ENCODE measurements at places on chromosomes 12 and 14.

DNA sequence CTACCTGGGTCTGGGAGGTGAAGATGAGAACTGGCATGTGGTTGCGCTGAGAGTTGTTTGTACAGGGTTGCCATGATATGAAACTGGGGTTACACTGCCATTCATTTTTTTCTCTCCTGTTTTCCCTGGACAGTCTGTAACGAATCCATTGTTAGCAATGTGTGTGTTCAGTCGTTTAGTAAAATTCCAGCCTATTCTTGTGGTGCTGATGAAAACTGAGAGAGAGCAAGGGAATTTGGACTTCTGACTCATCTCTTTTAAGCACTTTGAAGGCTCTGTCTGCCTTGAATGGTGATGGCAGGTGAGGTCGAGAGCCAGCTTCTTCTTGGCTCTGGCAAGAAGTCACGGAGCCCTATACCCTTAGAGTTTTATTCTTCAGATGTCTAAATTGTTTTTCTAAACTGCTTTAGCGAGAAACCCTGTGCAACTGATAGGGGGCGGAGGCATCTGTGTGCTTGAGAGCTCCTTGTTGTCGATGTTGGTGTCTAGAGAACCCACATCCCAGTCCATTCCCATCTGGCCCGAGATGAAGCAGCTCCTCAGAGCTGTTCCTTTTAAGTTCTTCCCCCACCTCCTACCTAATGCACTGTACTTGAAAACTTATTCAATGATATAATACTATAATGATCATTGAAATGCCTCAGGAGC, 204.4 kb downstream of the TMX1 start:
- DNase-seq: no peak

DNA sequence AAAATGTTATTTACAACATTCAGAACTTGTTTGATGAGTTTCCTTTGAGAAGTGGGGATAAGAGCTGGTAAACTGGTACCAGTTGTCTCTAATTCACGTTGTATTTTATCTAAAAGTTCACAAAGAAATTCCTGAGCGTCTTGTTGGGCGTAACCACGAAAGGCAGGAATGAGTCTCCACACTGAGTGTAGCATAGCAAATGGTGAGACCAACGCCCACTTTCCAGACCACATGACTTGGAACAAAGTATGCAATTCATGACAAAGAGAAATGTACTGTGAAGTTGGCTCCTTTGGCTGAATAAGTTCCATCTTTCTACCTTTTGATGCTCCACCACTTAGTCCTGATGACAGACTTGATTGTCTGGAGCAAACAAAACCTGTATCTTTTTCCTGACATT, 18.4 kb downstream of the USP44 start:
- DNase-seq: no peak

GRCh38 chr14:94770815-94771157, 873 bp upstream of the GSC start:
- DNase-seq: no peak

DNA sequence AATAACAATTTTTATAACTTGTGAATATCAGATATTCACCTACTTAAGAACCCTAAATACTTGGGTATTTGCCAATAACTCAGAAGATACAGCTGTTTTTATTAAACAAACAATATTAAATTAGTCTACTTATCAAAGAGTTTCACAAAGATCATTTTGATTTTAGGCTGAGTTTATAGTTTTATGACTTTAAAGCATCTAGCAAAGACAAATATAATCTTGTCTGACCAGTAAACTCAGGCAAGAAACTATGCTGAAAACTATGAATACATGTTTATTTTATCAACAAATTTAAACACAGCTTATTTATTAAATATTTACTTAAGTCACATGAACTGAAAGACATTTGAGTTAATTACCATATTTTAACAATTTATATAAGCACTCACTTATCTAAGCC, 18.5 kb upstream of the SERPINA1 start:
- DNase-seq: no peak

DNA sequence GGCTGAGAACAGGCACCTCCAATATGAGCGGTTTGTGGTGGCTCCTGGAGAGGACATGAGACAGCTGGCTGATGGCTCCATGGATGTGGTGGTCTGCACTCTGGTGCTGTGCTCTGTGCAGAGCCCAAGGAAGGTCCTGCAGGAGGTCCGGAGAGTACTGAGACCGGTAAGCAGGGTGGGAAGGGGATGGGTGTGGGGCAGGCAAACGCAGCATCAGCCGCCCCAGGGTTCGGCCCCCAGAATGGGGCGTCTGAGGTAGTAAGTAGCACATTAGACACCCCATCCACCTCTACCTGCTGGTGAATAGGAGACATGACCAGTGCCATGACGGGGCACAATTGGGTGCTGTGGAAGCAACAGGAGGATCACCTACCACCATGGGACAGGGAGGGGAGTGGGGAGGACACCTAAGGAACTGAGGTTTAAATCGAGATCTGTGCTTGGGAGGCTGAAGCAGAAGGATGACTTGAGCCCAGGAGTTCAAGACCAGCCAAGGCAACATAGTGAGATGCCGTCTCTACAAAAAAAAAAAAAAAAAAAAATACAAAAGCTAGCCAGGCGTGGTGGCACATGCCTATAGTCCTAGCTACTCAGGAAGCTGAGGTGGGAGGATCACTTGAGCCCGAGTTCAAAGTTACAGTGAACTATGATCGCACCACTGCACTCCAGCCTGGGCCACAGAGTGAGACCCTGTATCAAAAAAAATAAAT, 25.5 kb downstream of the ITGA7 start:
- no peak for DNase-seq

Data from stimulated activated CD8-positive, alpha-beta memory T cell treated with anti-CD3 and anti-CD28 coated beads, Interleukin-7, amount 100 ng/mL, for 24 hours (primary cell).